NCI-H1417 treated with DMSO at 0.1 percent for 48 hours (cell line): ENCODE measurements at places on chromosomes 16 and 17.

- DNase-seq: no peak
These were observed 26.9 kb downstream of the TPSG1 start for GRCh38 chr16:1198194-1198593.

- DNase-seq: no peak
These were observed 8.3 kb downstream of the CDH16 start for GRCh38 chr16:66910175-66910940.

- DNase-seq: no peak
These were observed 331.4 kb downstream of the PMP22 start for GRCh38 chr17:14933676-14934075.

GRCh38 chr16:4580250-4580649 is 24.1 kb downstream of the C16orf96 start:
- no peak for DNase-seq

DNA sequence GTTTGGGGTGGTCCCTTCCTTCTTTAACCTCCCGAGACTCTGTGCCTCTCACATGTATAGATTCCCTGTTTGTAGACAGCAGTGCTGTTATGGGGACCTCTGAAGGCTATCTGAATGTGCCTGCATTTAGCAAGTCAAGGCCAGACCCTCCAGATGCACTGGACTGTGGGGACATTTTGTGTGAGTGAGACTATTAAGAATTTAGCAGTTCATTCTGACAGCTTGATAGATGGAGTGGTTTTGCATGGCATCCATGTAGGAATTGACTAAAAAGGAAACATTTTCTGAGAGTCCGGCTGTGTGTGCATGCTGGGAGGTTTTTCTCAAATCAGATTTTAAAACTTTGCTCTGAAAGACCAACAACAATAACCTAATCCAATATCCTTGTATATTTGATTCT is 226.3 kb downstream of the MSI2 start:
- DNase-seq: no peak

GRCh38 chr17:205148-205669 is 23.8 kb upstream of the DOC2B start:
- no peak for DNase-seq
